ENCODE measurements at places on chromosomes 16 and 17. TPM values are rescaled to one million over a fixed set of nuclear protein-coding genes. Genes with fewer than 3 reads are reported as not detected.

DNA sequence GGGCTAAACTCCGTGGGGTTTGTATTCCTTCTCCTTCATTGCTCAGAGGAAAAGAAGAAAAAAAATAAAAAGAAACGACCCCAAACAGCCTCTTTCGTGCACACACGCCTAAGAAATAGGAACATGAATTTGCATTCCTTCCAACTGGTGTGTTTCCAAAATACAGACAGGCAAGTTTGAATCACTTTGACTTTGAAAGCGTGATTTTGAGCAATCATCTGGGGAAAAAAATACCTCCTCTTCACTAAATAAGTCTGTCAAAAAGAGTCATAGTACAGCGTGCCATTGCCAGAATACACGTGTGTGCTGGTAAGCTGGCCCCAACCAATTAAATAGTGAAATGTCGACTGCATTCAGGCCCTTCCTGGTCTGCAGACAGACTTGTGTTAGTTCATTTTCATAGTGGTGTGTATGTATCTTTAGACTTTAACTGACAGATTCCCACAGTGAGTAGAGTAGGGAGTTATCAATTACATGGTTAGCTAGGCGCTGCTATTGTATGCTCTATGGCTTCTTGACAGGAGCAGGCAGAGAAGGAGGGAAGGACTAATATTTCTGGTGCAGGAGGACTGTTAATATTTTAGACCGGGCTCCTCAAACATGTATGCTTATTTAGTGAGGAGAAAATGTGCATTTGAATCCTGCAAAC, 618.3 kb downstream of the MAF start:
- DNase-seq, result no peak

DNA sequence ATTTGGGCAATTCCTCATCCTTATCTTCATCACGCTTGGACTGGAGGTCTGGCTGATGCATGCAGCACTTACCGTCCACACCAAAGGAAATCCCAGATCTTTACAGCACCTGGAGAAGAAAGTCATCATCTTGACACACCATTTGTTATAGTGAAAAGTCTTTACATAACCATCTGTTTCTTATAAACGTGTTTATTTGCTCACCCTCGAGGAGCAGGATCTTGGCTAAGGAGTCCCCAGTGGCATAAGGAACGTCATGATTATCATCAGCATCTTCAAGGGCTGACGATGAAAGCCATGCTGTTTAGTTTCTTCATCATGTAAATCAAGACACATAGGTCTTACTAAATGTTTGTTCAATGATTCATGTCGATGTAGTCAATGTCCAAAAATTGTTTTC, 248.8 kb upstream of the ELAC2 start:
- DNase-seq, result peak; percentile 64

- DNase-seq, result no peak
Measured at GRCh38 chr17:9079461-9080103, 58.3 kb downstream of the NTN1 start.

DNA sequence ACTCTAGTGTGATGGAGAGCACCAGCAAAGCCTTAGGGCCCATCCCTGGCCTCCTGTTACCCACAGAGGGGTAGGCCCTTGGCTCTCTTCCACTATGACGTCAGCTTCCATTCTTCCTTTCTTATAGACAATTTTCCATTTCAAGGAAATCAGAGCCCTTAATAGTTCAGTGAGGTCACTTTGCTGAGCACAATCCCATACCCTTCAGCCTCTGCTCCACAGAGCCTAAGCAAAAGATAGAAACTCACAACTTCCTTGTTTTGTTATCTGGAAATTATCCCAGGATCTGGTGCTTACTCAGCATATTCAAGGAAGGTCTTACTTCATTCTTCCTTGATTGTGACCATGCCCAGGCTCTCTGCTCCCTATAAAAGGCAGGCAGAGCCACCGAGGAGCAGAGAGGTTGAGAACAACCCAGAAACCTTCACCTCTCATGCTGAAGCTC, at the start of gene CCL8:
CCL8 (plus strand) TSS at position 397 of the 445 bp plus-strand sequence. CDS start 67 bp downstream, outside the sequence.
- DNase-seq, result no peak

GRCh38 chr17:75456039-75456416, 407 bp upstream of the TMEM94 start:
- DNase-seq, result no peak

DNA sequence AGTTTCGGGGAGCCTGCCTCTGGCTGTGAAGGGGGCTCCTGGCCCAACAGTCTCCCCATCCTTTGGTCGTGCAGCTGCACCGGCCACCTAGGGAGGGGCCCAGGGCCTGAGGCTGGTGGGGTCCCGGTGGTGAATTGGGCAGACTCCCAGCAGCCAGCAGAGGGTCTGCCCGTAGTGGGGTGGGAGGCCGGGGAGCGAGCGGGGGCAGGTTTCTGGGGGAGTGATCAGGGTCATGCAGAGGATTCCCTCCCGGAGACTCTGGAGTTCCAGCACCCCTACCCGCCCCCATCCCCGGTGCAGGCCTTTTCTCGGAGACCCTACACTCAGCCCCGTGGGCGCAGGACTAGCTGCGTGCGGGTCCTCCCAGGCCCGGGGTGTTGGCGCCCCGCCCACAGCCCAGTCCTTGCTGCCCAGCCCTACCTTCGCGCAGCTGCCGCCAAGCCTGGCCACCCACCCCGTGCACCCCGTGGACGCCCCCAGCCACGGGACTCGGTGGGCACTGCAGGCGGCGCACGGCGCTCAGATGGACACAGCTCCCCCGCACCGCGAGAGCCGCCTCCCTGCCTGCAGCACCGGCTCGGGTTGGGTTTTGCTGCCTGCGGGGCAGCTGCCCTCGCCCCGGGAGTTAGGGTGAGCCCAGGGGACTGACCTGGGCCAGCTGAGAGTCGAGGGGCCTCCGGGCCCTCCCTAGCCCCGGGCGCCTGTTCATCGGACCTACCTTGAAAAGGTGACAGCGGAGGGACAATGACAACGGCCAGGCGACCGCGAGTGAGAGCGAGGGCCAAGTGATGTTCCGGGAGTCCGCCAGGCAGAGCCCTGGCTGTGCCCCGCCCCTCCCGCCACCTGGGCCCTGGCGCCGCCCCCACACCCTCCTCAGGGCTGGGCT, at the start of gene GNG13:
GNG13 (minus strand) TSS at position 787 of the 886 bp plus-strand sequence. CDS start 1,657 bp downstream, outside the sequence.
- no peak for DNase-seq

DNA sequence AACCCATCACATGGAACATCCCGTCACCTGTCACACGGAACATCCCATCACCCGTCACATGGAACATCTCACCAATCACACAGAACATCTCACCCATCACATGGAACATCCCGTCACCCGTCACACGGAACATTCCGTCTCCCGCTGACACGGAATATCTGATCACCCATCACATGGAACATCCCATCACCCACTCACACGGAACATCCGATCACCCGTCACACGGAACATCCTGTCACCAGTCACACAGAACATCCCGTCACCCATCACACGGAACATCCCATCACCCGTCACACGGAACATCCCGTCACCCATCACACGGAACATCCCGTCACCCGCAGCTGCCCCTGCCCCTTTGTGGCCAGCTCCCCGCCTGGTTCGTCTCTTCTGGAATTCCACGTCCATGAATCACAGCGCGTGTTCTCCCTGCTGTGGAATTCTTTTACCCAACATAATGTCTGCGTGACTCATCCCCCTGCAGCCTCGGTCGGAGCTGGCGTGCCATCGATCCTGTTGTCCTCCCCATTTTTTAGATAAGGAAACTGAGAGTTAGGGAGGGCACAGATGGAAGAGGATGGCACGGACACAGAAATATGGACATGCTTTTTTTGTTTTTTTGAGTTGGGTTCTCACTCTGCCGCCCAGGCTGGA, 5.6 kb downstream of the CPNE7 start:
- peak; percentile 98 for DNase-seq

DNA sequence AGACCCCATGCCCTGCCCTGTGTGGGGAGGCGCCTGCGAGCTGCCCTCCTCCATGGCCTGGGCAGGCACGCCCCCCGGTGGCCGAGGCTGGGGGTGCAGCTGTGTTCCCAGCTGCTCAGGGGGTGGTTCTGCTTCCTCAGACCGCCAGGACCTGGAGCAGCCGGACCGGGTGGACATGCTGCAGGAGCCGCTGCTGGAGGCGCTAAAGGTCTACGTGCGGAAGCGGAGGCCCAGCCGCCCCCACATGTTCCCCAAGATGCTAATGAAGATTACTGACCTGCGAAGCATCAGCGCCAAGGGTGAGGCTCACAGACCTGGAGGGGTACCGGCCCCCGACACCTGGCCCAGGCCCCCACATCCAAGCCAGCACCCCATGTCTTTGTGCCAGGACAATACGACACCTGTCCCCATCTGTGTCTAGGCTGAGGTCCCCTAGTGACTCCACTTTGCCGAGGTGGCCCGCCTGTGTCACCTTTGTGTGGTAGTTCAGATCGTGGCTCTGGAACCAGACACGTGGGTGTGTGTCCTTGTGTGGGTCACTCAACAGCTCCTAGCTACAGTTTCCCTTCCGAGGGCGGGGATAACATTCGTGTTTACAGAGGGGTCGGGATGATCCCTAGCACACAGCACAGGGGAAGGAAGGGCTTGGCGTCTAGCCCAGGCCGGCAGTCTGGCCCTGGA, 9.3 kb downstream of the GJD3 start:
- peak; percentile 33 for DNase-seq

- no peak for DNase-seq
Measured at GRCh38 chr16:10878644-10879501, 1.9 kb downstream of the CIITA start.

- DNase-seq, result no peak
Measured at GRCh38 chr16:23278031-23278430, 24.1 kb upstream of the SCNN1B start.

GRCh38 chr17:28199115-28199514, 119.9 kb upstream of the TMEM97 start:
- no peak for DNase-seq

- no peak for DNase-seq
Measured at GRCh38 chr16:35195173-35195863, 1735.9 kb downstream of the TP53TG3F start.

DNA sequence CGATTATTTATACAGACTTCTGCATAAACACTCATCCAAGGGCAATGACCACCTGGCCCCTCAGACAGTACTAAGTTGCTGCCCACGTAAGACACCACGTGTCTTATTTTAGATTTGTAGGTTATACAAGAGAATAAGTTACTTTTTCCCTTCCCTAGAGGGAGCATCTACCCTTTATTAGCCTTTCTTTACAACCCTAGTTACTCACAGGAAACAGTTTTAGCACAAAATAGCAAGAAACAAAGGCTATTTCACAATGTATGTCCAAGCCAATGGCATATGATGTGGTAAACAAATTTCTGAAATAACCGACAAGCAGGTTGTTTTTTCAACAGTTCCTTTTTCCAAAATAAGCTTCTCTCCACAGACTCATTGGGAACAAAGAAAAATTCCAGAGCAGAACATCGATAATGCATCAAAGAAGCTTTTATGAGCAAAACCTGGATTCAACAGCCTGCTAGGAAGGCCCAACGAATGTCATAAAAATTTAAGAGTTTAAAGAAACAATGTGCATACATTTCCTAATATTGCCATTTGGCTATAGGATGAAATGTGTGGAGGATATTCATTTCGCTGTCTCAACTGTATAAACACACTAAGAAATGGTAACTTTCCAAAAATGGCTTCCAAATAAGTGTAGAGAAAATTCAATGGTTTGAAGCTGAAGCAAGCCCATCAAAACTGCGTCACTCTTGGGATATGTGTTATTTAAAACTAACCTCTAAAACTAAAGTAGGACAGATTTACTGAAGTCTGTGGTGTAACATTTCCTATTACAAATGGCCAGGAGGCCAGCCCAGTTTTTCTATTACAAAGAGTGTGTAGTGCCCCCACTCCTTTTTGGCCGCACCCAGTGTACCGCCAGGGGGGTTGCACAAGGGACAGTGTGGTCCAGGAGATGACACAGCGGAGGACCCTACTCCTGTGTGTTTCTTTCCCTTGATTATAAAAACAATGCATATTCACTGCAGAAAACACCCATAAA, 50.4 kb upstream of the ERN1 start:
- peak; percentile 39 for DNase-seq

DNA sequence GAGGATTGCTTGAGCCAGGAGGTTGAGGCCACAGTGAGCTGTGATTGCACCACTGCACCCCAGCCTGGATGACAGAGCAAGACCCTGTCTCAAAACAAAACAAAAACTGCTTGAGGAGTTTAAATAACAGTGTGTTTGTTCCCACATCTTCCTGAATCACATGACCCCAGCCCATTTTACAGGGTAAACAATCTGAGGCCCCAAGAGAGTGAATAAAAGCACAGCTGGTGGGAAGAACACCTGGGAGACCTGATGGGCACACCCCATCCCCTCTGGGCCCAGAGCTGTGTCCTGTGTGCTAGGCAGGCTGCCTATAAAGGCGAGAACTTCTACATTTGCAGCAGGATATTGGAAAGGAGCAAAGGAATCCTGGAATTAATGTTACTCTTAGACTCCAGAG, 69.6 kb downstream of the PLXDC1 start:
- DNase-seq, result no peak

GRCh38 chr17:44792276-44792675, 33.5 kb downstream of the ADAM11 start:
- peak; percentile 33 for DNase-seq

DNA sequence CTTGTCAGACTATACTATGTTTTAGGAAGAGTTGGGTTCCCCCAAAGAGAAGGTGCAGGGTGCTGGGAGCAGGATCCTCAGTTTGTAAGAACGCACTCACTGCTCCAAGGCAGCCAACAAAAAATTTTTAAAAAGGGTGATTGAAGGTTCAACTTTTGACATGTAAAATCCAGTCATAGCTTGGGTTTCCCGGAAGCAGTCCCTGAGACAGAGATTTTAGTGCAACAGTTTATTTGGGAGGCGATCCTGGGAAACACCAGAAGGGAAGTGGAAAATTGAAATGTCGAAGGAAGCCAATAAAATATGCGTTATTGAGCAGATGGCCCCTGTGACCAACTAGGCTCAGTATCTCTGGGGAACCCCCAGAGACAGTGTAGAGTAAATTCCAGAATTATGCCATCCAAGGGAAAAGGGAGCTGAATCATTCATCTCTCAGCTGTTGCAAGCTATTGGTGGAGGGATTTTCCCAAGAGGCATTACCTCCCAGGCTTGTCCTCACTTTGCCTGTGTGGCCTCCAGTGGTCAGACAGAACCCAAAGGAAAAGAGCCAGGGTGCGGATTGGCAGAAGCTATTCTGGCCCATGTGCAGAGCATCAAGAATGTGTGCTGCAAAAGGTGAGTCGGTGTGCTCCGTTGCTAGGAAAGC, 72.9 kb downstream of the HS3ST3B1 start:
- DNase-seq, result no peak

DNA sequence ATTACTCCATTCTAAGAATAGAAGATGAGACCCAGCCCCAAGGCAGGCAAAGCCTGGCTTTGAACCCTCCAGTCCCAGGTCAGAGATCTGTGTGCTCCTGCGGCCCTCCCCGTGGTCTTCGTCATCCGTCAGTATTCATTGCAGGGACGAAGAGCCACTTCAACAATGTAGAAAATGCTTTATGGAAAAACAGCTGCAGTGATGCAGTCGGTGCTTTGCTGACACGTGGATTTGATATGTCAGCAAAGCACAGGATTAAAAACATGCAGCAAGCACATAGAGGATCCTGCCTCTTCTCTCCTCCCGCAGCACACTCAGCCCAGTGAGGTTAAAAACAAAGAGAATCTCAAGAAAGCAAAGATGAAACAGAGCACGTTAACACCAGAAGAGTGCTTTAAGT, 117.1 kb upstream of the AXIN2 start:
- no peak for DNase-seq

- no peak for DNase-seq
Measured at GRCh38 chr17:61700252-61700651, 109.2 kb upstream of the NACA2 start.

COASY gene
- 71.2 TPM for total RNA-seq

SCN4A gene
- total RNA-seq, result not detected

CHST4 gene
- not detected for total RNA-seq

EIF5A gene
- 1,066 TPM for total RNA-seq

HSPB9 gene
- total RNA-seq, result not detected

ARL5C gene
- total RNA-seq, result not detected

EME1 gene
- 6.5 TPM for total RNA-seq

PABPN1L gene
- not detected for total RNA-seq

GPRC5B gene
- total RNA-seq, result 0.35 TPM

TMEM98 gene
- 34.4 TPM for total RNA-seq

MBTD1 gene
- total RNA-seq, result 4.6 TPM

All from HFFc6 (cell line).